ENCODE measurements at places on chromosomes 3 and 15. TPM values are rescaled to one million over a fixed set of nuclear protein-coding genes. Genes with fewer than 3 reads are reported as not detected.

- no peak for DNase-seq
- H3K4me1 ChIP-seq, result peaks cover 18% of the 10 kb centered on the region
- peak overlapping the region; percentile 10 for H3K27ac ChIP-seq
- H3K27me3 ChIP-seq, result no peaks in the 10 kb centered on the region
- peaks cover 50% of the 10 kb centered on the region for H3K36me3 ChIP-seq
- no peak overlapping the region for H3K4me3 ChIP-seq
Observed at GRCh38 chr15:72368325-72368724, 7.5 kb downstream of the HEXA start.

RAB43 gene
- polyA plus RNA-seq, result 1.3 TPM

- no peaks in the 10 kb centered on the region for H3K36me3 ChIP-seq
- no peaks in the 10 kb centered on the region for H3K4me1 ChIP-seq
- no peaks in the 10 kb centered on the region for H3K27me3 ChIP-seq
- no peak for DNase-seq
- no peak overlapping the region for H3K27ac ChIP-seq
Observed at GRCh38 chr3:150286390-150287147, 121.5 kb upstream of the TSC22D2 start.

DNA sequence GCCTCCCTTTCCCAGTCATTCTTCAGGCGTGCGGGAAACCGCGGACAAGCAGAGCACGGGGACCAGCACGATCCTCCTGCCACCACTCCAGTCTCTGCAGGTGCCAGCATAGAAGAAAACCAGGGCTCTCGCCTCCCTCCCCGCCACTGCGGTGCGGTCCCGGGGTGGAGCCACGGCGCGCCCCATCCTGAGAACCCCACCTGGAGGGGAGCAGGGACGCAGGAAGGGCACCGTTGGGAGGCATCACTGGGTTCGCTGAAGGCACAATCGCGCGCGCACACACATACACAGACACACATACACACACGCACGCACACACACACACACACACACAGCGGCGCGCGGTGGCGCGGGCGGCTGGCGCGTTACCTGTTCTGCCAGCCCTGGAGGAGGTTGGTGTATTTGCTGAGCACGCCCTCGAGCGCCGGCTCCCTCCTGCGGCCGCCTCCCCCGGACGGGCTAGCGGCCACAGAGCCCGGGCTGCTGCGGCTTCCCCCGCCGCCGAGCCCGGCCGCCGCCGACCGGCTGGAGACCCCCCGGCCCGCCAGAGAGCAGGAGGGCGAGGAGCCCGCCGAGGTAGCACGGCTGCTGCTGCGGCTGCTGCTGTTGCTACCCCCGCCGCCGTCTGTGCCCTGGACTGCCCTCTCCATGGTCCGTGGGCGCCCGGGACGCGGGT, 394 bp downstream of the OSBPL10 start:
- peaks cover 13% of the 10 kb centered on the region for H3K4me1 ChIP-seq
- H3K36me3 ChIP-seq, result no peaks in the 10 kb centered on the region
- peak overlapping the region; percentile 61 for H3K27ac ChIP-seq
- H3K4me3 ChIP-seq, result peak overlapping the region; percentile 74
- peaks cover 16% of the 10 kb centered on the region for H3K27me3 ChIP-seq
- peak; percentile 67 for DNase-seq

- H3K27ac ChIP-seq, result peak overlapping the region; percentile 19
- no peak for DNase-seq
- H3K4me3 ChIP-seq, result no peak overlapping the region
- H3K4me1 ChIP-seq, result peaks cover 41% of the 10 kb centered on the region
- H3K27me3 ChIP-seq, result no peaks in the 10 kb centered on the region
Observed at GRCh38 chr15:62404194-62404985, 239.3 kb upstream of the C2CD4B start.

ALDH1L1 gene
- 40.1 TPM for polyA plus RNA-seq

DNA sequence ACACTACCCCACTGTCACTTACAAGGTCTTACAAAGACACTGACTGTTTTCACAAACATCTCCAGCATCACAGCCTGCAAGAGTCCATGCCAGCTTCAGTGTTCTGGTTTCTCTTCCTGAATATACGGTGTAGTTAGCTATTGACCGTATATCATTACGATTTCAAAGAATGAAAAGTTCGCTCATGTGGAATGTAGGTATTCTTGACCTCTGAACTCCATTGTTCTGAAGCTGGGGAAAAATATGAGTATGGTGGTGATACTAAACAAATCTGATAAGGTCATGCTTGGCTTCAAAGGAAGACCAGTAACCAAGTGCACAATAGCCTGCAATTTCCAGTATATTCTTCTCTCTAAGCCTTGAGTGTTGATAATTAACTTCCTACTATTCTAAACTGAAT, 315.7 kb upstream of the WNT5A start:
- H3K36me3 ChIP-seq, result no peaks in the 10 kb centered on the region
- DNase-seq, result no peak
- H3K27me3 ChIP-seq, result no peaks in the 10 kb centered on the region
- no peaks in the 10 kb centered on the region for H3K4me1 ChIP-seq

GRCh38 chr3:194687638-194688199, 2.0 kb downstream of the FAM43A start:
- H3K36me3 ChIP-seq, result no peaks in the 10 kb centered on the region
- DNase-seq, result peak; percentile 80
- peaks cover 32% of the 10 kb centered on the region for H3K4me1 ChIP-seq
- H3K4me3 ChIP-seq, result peak overlapping the region; percentile 79
- H3K27me3 ChIP-seq, result no peaks in the 10 kb centered on the region
- H3K27ac ChIP-seq, result peak overlapping the region; percentile 69

DNA sequence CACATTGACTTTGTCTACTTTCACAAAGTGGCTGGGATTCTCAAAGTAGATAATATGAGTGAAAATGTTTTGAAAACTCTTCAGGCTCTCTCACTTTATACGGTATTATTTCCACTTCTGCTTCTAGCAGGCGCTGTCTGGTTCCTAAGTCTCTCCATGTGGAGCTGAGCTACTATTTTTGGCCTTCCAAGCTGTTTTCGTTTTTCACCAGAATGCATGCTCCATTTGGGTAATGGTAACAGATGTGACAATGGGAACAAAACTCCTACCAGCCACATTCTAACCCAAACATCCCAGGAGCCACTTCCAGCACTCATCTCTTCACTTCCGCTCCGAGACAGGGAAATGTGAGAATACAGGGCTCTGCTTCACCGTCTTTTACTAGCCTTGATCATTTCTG, 586.7 kb downstream of the NTRK3 start:
- H3K27me3 ChIP-seq, result no peaks in the 10 kb centered on the region
- H3K4me1 ChIP-seq, result no peaks in the 10 kb centered on the region
- no peak overlapping the region for H3K27ac ChIP-seq
- no peak overlapping the region for H3K4me3 ChIP-seq
- no peaks in the 10 kb centered on the region for H3K36me3 ChIP-seq

DNA sequence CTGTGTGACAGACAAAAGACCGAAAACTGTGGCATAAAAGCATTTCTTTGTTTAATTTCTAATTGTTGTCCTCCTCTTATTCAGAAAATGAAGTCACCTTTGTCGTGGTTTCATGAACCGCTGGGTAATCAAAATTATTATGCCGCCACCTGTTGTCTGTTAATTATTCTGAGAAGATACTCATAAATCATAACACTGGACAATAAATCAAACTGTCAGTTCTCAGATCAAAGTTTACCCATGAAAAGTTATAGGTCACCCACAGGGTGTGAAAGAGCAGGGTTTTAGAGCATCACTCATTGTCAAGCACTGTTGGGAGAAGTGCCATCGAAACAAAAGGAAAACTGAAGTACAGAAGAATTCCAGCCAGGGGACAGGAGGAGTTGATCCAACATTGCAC, 474.3 kb downstream of the NR2F2 start:
- H3K27ac ChIP-seq, result no peak overlapping the region
- peaks cover 5% of the 10 kb centered on the region for H3K27me3 ChIP-seq
- no peaks in the 10 kb centered on the region for H3K4me1 ChIP-seq

DNA sequence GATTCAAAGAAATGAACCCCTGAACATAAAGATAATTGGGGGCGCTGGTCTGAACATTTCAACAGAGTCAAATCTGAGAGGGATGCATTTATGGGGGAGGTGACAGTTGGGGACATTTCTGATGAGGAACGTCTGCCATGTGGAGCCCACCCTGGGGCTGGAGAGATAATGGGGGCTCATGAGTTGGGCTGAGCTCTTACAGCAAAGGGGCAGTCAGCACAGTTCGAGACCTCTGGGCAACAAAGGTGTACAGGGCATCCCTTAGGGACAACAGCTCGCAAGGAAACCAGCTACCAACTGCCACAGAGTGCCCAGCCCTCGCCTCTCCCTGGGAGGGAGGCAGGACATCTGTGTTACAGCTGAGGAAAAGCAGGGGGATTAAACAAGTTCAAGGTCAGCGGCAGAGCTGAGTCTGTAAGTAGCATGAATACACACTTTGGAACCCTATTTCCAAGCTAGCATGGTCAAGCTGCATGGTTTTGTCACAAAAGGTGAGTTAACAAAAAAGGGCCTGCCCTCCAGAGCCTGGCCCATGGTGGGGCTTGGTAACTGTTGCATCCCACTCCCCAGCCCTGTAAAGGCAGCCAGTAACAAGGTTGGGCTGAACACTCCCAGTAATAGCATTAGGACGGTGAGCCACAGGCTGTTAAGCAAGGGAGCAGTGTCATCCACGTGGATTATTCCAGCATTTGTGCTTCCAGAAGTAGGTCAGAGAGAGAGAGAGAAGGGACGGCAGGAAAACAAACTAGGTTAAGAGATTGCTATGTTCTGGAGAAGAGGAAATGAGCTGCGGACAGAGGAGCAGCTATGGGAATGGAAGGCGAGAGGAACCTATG, 4.3 kb downstream of the GNB5 start:
- no peaks in the 10 kb centered on the region for H3K4me1 ChIP-seq
- no peak for DNase-seq
- H3K27me3 ChIP-seq, result no peaks in the 10 kb centered on the region
- no peaks in the 10 kb centered on the region for H3K36me3 ChIP-seq

ROBO1 gene
- polyA plus RNA-seq, result 2.3 TPM

TRIM71 gene
- not detected for polyA plus RNA-seq

FAM107A gene
- polyA plus RNA-seq, result 16.5 TPM

DNA sequence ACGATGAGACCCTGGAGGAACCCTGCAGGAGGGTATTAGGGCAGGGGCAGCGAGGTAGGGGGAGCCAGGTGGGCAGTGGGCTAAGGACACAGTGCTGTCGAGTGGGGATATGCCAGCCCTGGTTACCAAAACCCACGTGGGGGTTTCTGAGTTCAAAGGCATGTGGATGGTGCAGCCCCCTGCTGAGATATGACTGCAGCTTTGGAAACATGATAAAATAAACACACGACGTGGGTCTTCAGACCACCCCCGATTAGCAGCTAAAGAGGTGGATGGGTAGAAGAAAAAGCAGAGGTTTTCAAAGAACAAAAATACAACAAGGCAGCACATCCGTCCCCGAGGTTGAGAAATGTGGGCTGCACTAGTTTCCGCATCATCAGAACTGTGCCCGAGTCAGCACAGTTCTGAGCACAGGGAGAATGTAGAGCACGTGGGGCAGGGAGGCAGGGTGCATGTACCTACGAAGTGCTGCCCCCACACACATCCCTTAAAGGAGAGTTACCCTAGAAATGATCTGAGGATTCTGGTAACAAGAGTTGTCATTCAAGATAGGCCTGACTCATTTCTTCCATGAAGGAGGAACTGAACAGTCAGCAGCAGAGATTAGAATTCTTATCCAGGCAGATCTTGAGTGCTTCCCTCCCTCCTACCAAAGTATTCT, 121.3 kb downstream of the RPLP1 start:
- no peak for DNase-seq
- H3K36me3 ChIP-seq, result no peaks in the 10 kb centered on the region
- H3K4me1 ChIP-seq, result no peaks in the 10 kb centered on the region
- no peak overlapping the region for H3K4me3 ChIP-seq
- H3K27ac ChIP-seq, result no peak overlapping the region

LRRC2 gene
- 57.9 TPM for polyA plus RNA-seq

DNA sequence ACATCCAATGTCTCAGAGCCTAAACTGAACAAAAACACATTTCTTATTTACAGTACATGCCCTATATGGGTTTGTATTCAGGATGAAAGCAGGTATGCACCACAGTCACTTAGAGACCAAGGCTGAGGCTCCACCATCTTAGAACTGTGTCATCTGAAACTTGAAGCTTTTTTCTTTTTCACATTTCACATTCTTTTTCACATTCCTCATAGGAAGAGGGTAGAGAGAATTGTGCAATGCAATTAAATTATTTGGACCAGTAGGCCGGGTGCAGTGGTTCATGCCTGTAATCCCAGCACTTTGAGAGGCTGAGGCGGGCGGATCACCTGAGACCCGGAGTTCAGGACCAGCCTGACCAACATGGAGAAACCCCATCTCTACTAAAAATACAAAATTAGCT, 591.0 kb downstream of the MECOM start:
- no peaks in the 10 kb centered on the region for H3K36me3 ChIP-seq
- no peaks in the 10 kb centered on the region for H3K4me1 ChIP-seq
- DNase-seq, result no peak
- no peaks in the 10 kb centered on the region for H3K27me3 ChIP-seq

POLR2H gene
- polyA plus RNA-seq, result 62.8 TPM

- H3K4me1 ChIP-seq, result no peaks in the 10 kb centered on the region
- H3K36me3 ChIP-seq, result no peaks in the 10 kb centered on the region
- H3K27me3 ChIP-seq, result no peaks in the 10 kb centered on the region
- H3K27ac ChIP-seq, result no peak overlapping the region
- H3K4me3 ChIP-seq, result no peak overlapping the region
Observed at GRCh38 chr3:166071-166470, 30.5 kb upstream of the CHL1 start.

GPR62 gene
- 0.93 TPM for polyA plus RNA-seq

- H3K27me3 ChIP-seq, result peaks cover 2% of the 10 kb centered on the region
- H3K4me1 ChIP-seq, result no peaks in the 10 kb centered on the region
- H3K36me3 ChIP-seq, result no peaks in the 10 kb centered on the region
- no peak overlapping the region for H3K4me3 ChIP-seq
Observed at GRCh38 chr15:94547711-94548110, 316.4 kb downstream of the MCTP2 start.

GRCh38 chr15:63554337-63554927, 42.8 kb upstream of the FBXL22 start:
- no peaks in the 10 kb centered on the region for H3K27me3 ChIP-seq
- H3K4me1 ChIP-seq, result peaks cover 6% of the 10 kb centered on the region
- no peak overlapping the region for H3K27ac ChIP-seq
- DNase-seq, result no peak
- H3K4me3 ChIP-seq, result no peak overlapping the region
- peaks cover 41% of the 10 kb centered on the region for H3K36me3 ChIP-seq

DNA sequence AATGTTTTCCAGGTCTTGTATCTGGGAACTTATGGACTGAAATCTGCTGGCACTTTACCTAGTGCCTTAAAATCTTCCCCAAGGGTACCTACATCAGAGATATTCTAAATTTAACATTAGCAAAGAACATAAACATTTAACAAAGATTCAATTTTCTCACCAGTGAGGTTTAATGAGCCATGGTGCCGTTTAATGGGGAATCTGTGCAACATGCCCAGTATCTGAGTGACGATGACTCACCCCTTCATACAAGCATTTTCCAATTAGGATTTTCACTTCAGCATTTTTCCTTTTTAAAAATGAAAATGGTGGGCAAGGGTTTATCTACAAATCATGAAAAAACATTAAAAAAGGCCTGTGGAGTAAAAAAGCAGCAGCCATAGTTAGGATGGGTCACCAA, 189.4 kb downstream of the SLC9A9 start:
- DNase-seq, result no peak
- no peak overlapping the region for H3K4me3 ChIP-seq
- H3K27ac ChIP-seq, result no peak overlapping the region
- no peaks in the 10 kb centered on the region for H3K27me3 ChIP-seq
- no peaks in the 10 kb centered on the region for H3K4me1 ChIP-seq

PCBP4 gene
- 36.0 TPM for polyA plus RNA-seq

LEKR1 gene
- 0.32 TPM for polyA plus RNA-seq
